ENCODE measurements at places on chromosomes 3 and 15.

- peak; percentile 25 for DNase-seq
These were observed 284.5 kb upstream of the SEMA6D start for GRCh38 chr15:47432826-47433225.

- no peak for DNase-seq
These were observed 62.0 kb downstream of the MGLL start for GRCh38 chr3:127760361-127760760.

DNA sequence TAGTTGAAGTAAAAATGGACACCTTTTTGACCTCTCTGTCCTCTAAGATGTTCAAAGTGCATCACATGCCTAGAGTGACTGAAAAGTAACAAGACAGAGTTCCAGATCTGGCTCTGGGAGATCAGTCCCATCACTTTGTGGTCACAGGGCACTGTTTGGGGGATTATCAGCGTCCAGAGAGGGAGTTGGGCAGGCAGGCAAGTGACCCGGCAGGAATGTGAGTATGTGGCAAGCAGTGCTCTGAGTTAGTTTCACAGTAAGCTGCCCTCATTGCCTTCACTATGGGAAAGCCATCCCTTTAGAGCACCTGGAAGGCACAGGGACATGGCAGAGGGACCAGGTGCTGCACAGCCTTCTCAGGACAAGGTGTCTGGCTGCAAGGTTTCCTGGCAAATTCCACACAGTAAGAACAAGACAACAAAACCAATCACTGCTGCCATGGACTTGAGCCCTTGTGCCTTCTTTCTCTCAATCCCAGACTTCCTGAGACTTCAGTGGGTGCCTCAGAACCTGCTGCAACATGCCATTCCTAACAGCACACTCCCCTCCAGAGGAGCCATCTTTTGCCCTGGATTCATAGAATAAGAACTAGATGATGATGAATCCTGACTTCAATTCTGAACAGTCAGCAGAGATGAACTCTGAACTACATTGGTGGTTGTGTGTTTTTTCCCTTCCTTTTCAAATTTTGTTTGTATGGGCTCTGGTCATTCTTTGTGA, 55.2 kb downstream of the TIPARP start:
- DNase-seq, result no peak

DNA sequence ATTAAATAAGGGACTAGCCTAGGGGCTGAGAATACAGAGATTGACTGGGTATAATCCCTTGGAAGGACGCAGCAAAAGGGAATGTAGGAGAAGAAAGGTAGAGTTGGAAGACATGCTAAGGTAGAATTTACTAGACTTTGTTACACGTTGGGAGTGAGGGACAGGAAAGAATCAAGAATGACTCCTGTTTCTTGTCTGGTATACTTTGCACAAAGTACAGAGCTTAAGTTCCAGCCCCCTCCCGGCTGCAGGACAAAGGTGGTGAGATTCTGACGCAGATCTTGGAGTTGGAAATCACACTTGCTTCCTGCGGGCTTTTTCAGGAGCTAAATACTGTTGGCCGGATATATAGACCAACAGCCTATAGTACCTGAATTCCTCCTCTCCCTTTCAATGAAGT, 895 bp downstream of the HYKK start:
- no peak for DNase-seq

GRCh38 chr3:168398371-168399025, 302.8 kb upstream of the GOLIM4 start:
- DNase-seq, result peak; percentile 22

DNA sequence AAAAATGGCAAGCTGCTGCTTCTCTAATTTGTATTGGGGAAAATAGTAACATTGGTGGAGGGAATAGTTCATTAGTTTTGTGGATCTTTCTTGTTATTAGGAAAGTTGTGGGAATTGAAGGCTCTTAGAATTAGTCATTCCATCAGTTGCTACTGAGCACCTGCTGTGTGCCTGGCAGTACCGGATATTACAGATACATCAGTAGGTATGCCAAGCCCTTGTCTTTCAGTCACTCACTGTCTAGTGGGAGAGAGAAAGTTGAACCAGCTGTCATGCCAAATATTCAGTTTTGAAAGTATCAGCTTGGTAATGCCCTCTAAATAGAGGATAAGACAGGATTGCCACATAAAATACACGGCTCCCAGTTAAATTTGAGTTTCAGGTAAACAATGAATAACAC, 32.5 kb downstream of the IGSF10 start:
- no peak for DNase-seq

- DNase-seq, result no peak
These were observed 211.6 kb downstream of the BBX start for GRCh38 chr3:107734317-107734716.

- no peak for DNase-seq
These were observed 291.0 kb upstream of the CNTN3 start for GRCh38 chr3:74905478-74905877.

DNA sequence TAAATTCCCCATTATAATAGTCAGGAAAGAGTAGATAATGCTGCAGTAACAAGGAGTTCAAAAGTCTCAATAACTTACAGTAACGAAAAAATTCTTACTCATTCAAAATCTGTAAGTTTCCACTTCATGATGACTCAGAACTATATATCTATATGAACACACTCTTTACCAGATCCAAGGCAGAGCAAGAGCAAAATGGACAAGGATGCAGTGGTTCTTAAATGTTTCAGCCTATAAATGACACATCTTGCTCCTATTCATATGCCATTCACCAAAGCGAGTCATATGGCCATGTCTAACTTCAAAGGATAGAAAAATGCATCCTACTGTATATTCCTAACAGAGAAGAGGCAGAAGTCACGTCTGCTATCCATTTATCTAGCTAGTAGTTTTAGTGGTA, 787.7 kb downstream of the NAALADL2 start:
- DNase-seq, result no peak

- no peak for DNase-seq
These were observed 166.2 kb downstream of the CHDH start for GRCh38 chr3:53680028-53680427.

GRCh38 chr3:147458995-147459704, 50.0 kb downstream of the ZIC1 start:
- no peak for DNase-seq

- peak; percentile 48 for DNase-seq
These were observed 486.8 kb upstream of the ALCAM start for GRCh38 chr3:104879919-104880318.

DNA sequence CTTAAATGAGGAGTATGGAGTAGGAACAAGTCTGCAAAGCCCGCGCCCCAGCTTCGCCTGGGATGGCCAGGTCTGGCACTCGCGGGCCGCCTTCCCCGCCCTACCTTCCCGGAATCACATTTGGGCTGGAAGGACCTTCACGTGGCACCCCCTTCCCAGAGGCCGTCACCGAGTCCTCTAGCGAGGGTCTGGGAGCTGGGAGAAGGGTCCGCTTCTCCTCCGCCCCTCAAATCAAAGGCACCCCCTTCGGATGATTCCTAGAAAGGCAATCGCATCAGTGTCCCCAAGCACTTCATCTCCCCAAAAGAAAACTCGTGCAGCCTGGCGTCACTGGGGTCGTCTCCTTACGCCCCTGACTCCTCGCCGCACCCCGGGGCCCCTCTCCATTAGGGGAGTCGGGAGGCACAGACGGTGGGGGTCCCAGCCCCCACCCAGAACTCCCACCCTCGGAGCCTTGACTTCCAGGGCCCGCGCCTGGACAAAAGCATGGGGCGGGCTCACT, 380 bp downstream of the MYLK start:
- DNase-seq, result no peak

DNA sequence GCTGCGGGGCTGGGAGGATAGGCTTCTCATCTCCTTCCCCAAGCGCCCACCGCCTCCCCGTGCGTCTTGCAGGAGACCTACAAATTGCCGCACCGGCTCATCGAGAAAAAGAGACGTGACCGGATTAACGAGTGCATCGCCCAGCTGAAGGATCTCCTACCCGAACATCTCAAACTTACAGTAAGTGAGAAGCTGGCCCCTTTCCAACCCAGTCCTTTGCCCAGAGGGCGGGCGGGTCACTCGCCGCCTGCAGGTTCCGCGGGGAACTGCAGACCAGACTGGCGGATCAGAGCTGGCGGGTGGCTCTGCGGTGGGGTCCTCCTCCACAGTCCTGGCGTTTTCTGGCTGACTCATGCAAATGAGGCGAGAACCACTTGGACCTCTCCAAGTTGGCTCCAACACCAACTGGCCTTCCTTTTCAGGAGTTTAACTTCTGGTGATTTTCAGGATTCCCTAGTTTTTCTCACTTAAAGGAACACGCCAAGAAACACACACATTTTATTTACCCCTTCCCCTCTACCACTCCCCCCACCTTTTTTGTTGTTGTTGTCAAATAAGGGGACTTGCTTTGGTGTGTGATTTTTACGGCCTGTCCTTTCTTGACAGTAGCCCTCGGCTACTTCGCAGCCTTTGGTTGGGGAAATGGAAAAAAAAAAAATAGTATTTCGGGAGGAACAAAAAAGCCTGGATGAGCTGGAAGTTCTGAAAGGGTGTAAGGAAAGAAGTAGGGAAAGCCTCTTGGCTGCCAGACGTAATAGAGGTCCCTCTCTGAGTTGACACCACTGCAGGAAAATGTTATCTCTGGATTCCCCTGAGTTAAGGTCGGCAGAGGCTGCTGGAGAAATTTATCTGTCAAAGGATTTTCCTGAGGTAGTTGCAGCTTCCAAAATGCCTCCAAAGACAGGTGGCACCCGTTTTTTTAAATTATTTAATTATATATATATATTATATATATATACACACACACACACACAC, 1.3 kb downstream of the BHLHE40 start:
- DNase-seq, result peak; percentile 87

GRCh38 chr3:46695177-46695961, 1.9 kb upstream of the ALS2CL start:
- no peak for DNase-seq

GRCh38 chr3:153928851-153929250, 192.3 kb upstream of the ARHGEF26 start:
- DNase-seq, result no peak

GRCh38 chr3:143600756-143601718, 247.2 kb downstream of the SLC9A9 start:
- DNase-seq, result no peak

- DNase-seq, result no peak
These were observed 227.6 kb downstream of the NECTIN3 start for GRCh38 chr3:111299192-111299615.

GRCh38 chr3:151866711-151867410, 6.6 kb upstream of the SUCNR1 start:
- no peak for DNase-seq

DNA sequence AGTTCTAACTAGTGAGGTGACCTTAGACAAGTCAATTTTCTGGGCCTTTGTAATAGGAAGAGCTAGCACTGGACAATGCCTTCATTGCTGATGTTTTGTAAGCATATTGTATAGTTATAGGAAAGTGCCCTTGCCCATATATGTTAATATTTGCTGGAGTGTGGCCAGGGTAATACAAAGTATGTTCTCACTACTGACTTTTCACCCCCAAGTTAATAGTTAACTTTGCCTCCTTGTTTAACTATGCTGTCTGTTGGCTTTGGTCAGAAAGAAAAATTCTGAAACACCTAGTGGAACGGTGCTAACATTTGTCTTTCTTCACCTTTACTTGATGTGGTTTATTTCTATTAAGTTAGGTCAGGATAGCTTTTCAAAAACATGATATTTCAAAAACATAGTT, 287.4 kb upstream of the CTNNB1 start:
- no peak for DNase-seq

DNA sequence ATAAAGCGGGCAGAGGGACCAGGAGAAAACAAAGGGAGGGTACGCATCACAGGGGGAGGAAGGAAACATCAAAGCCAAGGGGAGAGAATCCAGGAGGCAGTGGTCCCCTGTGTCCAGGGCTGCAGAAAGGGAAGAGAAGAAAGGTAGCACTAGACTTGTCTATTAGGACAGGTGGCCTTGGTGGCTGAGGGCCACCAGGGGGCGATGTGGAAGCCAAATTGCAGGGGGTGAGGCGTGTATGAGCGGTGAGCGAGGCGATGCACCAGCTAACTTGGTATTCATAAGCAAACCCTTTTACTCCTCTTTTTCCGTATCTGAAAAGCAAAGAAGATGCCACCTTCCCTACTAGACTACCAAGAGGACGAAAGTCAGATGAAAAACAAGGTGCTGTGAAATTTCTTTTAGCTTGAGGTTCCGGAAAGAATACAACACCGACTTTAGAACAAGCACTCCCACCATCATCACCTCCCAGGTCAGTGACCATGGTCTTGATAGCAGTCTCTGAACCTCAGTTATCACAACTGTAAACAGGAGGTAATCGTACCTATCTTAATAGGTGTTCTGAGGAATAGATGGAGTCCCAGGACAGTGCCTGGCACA, 654.4 kb upstream of the ADAMTS9 start:
- no peak for DNase-seq

DNA sequence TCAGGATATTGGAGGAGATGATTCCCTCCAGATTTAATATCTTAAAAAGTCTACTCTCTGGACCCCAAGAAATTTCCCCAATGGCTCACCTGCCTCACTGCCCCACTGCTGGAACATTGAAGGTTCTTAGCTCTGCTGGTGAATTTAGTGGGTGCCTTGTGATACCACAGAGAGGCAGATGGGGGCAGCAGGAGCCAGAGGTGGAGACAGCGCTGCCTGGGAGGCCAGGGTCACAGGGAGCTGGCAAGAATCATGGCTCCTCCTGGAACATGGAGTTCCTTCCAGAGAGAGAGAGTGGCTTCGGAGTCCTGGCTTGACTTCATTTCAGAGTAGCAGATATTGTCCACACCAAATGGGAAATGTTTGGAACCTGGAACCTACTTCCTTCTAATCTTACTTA, 263.5 kb upstream of the CFAP20DC start:
- DNase-seq, result no peak

DNA sequence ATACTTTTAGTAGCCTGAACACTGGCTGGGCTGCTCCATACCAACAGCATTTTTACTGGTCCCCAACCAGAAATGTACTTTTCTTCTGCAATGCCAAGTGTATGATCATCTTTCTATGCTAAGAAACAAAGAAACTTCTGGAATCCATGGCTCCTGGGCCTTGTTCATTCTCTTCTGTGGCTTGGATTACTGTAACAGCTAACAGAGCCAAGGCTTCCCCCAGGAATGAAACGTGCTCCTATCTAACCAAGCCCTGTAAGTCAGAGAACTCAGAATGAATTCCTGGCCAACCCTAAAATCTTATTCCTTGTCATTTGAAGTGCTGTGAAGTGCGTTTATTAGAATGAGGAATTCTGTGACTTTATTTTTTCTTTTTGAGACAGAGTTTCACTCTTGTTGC, 102.9 kb upstream of the RAD18 start:
- no peak for DNase-seq

DNA sequence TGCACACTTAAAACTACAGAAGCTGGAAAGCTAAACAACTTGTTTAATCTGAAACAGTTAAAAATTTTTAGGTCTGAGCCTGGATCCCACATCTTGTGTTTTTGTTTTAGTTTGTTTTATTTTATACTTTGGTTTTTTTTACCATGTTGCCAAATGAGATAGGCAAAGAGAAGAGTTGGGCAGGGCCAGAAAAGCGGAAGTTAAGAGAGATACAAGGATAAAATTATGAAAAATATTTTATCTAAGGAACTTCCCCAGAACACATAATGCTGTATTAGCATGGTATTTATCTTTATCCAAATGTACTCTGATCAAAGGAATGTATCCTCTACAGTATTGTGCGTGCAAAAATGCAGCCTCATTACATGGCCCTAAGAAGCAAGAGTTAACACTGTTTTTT, 50.7 kb downstream of the PROS1 start:
- DNase-seq, result no peak

- DNase-seq, result no peak
These were observed 506.5 kb upstream of the TBL1XR1 start for GRCh38 chr3:177703788-177704187.

- peak; percentile 46 for DNase-seq
These were observed 44.0 kb downstream of the BFSP2 start for GRCh38 chr3:133443649-133444422.

Data from HS-5 (cell line).